Astrocyte of the spinal cord (primary cell): ENCODE measurements at places on chromosomes 13 and 19.

DNA sequence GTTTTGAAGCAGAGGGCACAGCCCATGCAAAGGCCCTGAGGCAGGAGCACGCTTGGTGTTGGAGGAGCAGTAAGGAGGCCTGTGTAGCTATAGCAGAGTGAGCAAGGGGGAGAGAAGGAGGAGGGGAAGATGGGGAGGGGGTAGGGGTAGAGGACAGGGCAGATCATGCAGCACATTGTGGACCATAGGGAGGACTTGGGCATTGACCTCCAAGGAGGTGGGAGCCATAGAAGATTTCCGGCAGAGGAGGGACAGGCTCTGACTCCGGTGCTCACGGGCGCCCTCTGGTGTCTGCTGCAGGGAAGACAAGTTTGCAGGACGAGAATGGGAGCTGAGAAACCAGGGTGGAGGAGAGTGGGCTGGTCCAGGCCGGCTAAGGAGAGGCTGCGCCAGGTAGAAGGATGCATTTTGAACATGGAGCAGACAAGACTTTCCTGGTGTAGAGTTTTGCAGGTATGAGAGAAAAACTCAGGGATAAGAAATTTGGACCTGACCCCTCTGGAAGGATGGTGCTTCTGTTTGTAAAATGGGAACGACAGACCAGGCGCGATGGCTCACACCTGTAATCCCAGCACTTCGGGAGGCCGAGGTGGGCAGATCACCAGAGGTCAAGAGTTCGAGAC is 13.7 kb upstream of the CREB3L3 start:
- peak; percentile 35 for DNase-seq

DNA sequence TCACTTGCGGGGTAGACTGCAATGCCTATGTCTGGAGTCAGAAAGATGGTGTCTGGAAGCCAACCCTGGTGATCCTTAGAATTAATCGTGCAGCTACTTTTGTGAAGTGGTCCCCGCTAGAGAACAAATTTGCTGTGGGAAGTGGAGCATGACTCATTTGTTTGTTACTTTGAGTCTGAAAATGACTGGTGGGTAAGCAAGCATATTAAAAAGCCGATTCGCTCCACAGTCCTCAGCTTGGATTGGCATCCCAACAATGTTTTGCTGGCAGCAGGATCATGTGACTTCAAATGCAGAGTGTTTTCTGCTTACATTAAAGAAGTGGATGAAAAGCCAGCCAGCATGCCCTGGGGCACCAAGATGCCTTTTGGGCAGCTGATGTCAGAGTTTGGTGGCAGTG is 9.5 kb upstream of the ERVV-1 start:
- DNase-seq = no peak

- no peak for DNase-seq
These were observed 14.7 kb downstream of the NAPA start for GRCh38 chr19:47499863-47500830.

DNA sequence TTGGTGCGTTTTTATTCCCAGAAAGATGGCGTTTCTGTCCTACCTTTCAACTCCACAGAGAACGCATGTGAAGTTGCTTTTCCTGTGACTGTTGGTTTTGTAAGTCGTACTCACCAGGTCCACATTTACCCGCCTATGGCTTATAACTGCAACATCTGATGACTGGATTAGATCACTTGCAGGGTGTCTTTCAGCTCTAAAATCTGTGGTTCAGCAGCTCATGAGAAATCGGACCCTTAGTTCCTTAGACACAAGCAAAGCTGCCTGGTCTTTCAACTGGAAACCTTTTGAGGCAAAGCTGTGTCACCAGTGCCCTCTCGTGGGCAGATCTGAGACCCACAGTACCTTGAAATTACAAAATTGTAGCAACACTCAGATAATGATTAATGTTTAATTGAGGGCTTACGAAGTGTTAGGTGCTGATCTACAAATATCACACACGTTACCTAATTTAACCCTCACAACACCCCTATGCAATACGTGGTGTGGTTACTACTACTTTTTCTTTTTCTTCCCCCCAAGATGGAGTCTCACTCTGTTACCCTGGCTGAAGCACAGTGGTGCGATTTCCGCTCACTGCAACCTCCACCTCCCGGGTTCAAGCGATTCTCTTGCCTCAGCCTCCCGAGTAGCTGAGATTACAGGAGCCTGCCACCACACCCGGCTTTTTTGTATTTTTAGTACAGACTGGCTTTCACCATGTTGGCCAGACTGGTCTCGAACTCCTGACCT is 65.4 kb downstream of the RUBCNL start:
- DNase-seq = peak; percentile 64

- DNase-seq = no peak
These were observed 30.7 kb downstream of the PBX4 start for GRCh38 chr19:19587771-19588170.

DNA sequence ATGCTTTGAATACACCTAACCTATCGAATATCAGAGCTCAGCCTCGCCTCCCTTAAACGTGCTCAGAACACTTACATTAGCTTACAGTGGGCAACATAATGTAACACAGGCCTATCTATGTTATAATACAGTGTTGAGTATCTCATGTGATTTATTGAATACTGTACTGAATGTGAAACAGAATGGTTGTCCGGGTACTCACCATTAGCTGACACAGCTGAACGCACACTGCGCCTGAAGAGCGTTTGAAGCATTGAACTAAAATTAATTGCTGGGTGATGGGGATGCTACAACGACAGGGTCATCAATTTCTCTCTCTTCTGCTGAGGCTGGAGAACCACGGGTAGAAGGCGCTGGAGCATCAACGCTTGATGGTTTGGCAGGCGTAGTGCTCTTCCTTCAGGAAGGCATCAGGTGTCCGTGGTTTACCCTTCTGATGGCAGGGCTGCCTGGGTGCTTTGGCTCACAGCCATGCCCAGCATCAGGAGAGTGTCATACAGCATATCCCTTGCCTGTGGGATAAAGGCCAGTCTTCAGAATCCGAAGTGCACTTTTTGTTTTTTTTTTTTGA is 46.9 kb upstream of the UBE2L5 start:
- no peak for DNase-seq

DNA sequence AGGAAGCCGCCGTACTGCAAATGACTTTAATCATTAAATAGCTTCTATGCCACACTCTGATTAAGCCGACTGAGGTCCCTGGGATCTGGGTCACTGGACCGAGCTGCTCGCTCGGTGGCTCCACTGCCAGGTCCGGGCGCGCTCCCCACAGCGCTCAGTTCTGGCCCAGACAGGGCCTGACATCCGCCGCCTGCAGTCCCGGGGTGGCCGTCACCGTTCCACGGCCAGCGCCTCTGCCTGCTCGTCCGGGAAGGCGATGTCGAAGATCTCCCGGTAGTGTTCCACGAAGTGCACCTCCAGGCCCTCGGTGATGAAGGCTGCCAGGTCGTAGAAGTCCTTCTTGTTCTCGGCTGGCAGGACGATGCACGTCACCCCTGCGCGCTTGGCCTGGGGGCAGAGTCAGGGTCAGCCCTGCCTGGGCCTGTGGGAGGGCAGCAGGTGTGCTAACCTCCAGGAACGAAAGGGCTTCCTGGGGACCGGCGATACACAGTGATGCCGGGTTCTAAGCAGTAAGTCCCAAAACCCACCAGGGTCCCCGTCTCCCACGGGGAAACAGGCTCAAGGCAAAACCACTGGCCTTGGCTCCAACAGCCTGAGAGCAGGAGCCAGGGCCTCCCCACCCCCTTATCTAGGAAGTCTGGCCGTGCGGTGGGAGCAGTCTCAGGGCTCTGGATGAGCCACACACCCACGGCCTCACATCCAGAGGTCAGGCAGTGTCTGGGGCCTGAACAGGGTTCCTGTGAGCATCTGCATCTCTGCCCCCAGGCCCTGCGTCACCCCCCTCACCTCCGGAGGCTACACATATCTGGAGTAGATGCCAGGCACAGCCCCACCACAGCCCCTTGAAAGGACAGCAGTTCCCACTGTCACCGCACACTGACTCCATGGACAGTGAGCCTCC is 2.0 kb downstream of the RPL36 start:
- DNase-seq = no peak

- DNase-seq = no peak
These were observed 6.0 kb upstream of the RNF6 start for GRCh38 chr13:26228096-26228495.

DNA sequence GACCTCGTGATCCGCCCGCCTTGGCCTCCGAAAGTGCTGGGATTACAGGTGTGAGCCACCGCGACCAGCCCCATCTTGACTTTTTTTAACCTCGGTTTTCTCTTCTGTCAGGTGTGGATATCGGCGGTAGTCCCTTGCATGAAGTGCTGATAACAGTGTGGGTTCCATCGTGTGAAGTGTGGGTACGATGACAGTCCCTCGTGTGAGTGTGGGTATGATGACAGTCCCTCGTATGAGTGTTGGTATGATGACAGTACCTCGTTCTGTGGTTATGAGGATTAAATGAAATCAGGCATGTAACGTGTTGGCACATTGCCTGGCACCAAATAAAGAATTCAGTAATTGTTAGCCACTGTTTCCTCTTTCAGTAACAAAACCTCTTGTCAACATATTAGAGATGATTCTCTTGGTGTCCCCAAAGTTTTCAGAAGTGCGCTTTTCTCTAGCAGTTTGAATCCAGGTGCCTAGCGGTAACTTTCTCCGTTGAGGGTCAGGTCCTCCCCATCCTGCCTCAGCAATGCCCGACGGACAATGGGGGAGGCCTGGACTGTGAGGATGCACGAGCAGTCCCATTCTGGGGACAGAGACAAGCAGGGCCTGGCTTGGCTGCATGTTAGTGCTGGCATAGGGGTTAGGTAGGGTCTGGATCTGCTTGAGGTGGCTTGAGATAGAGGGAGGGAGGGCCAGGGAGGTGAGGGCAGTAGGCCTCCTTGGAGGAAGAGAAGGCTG is 15.3 kb downstream of the GATAD2A start:
- DNase-seq = no peak

- no peak for DNase-seq
These were observed 6.9 kb downstream of the ERICH4 start for GRCh38 chr19:41449865-41450178.

- peak; percentile 48 for DNase-seq
These were observed 14.4 kb downstream of the ATP4B start for GRCh38 chr13:113643593-113643992.

DNA sequence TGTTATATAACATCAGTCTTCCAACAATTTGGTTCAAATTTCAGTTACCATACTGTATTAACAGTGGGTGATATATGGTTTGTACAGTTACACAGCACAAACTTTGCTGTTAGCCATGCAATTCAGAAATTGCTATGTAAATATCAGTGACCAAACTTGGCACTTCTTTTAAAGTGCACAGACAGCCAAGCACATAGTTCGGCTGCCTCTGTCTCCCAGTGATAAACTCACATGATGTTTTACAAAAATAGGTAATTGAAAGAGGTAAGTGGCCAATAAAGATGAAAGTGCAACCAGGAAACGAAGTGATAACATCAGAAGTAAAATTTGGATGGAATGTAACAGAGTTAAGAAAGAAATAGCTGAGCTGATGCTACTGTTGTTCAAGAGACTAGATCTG is 143.9 kb downstream of the PCDH9 start:
- DNase-seq = no peak

DNA sequence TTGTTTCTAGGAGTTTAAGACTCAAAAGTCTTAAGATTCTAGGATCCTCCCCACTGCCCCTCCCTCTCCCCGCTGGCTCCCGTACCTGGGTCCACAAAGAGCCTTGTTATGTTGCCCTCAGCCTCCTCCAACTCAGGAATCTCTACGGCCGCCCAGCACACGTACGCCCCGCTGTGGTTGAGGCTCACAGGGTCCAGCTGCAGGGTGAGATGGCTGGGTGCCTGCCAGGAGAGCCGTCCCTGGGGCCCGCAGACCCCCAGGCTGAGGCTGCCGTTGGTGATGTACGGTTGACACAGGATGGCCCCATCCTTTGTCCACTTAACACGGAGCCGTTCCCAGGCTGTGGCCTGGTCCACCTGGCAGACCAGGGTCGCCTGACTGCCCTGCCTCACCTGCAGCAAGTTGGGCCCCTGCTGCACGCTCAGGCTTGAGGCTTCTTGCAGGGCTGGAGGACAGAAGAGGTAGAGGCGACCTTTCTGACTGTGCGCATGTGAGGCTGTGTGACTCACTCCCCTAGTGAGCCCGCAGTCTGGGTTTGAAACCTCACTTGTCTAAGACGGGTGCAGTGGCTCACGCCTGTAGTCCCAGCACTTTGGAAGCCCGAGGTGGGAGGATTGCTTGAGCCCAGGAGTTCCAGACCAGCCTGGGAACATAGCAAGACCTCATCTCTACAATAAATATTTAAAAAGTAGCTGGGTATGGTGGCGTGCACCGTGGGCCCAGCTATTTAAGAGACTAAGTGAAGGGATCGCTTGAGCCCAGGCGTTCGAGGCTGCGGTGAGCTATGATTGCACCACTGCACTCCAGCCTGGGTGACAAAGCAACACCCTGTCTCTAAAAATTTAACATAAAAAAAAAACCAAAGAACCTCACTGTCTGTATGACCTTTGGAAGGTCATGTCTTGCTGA is 4.0 kb downstream of the TMIGD2 start:
- no peak for DNase-seq

GRCh38 chr19:2375353-2376121 is 15.5 kb downstream of the TMPRSS9 start:
- DNase-seq = no peak

- no peak for DNase-seq
These were observed 30.9 kb downstream of the CEBPA start for GRCh38 chr19:33271246-33272021.

DNA sequence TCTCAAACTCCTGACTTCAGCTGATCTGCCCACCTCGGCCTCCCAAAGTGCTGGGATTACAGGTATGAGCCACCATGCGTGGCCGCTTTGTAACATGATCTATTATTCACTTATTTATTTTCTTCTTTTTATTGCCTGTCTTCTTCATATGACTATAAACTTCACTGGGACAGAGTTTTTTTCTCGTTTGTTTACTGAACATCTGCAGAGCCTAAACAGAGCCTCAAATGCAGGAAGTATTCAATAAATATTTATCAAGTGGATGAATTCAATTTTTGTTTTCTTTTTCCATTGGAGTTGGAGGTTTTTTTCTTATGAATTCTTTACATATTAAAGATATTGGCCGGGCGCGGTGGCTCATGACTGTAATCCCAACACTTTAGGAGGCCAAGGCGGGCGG is 54.7 kb downstream of the SKA3 start:
- no peak for DNase-seq

DNA sequence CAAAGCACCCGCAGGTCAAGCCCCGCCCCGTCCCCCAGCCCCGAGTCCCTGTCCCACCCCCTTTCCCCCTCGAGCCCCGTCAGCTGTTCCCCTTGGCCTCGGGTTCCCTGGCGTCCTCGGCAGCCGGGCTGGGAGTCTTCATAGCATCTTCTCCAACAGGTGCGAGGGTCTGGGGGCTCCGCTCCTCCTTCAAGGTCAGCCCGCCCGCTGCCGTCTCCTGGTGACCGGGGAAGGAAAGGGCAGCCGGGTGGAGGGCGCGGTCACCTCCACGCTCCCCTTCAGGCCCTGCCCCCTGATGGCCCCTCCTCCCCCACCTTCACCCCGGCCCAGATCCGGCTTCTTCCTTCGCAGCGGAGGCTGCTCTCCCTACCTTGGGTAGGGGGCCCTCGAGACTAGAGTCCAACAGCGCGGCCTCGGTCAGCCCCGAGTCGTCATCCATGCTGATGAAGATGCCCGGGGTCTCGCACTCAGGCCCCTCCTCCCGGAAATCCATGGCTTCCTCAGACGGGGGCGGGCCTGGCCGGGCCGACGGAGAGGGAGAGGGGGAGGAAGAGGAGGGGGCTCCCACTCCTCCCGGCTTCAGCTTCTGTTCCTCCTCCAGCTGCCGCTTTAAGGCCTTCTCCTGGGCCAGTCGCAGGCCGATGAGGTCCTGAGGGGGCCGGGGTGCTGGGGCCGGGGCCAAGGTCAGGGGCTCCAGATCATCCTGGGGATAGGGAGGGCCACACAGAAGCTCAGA is 541 bp upstream of the RSPH6A start:
- no peak for DNase-seq

GRCh38 chr19:52094526-52095130 is 937 bp downstream of the ZNF841 start:
- no peak for DNase-seq

- DNase-seq = no peak
These were observed 145.5 kb downstream of the DLEU7 start for GRCh38 chr13:50697746-50698539.
